ENCODE measurements at places on chromosomes 1 and 21. TPM values are rescaled to one million over a fixed set of nuclear protein-coding genes. Genes with fewer than 3 reads are reported as not detected.
A peak's percentile ranks its signal among the peaks of the same experiment; 100 is the strongest.

GRCh38 chr1:32998064-32998463, 33.5 kb upstream of the RNF19B start:
- peak overlapping the region; percentile 69 for H3K27ac ChIP-seq
- H3K27me3 ChIP-seq = no peaks in the 10 kb centered on the region
- peaks cover 48% of the 10 kb centered on the region for H3K4me1 ChIP-seq
- DNase-seq = no peak

DNA sequence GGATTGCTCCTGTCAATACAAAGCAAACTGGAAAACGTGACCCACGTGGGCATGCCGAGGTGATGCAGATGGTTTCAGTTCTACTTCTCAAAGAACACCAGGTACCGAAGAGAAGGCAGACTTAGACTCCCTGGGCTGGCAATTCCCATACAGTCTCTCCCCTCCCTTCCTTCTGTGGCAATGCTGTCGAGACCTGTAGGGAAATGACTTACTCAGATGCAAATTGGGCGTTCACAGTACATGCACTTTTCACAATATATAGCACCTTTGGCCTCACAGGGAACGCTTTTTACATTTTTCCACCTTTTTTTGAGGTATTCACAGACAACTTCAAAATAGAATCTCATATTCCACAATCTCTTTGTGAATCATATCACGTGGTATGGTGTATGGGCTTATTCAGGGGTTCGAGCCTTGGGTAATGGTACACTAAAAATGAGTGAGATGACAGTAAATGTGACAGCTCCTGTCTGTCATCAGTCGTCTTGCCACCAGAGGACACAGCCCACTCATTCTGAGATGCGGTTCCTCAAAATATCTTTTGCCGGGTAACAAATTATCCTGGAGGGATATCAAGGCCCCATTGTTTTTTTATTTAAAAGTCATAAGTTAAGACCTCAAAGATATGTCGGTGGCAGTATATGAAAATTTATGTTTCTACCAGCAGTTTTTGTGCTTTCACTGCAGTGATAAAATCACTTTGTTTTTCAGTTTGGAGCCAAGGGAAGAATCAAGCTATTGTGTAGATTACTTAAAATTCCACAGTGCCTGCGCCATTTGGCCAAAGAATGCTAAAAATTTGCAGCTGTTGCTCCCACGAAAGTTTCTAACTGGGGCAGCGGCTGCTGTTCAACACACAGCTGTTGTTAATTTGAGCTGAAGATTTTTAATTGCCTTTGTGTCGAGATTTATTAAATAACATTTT, 168.4 kb downstream of the ZZZ3 start:
- no peak overlapping the region for H3K4me3 ChIP-seq
- H3K27ac ChIP-seq = no peak overlapping the region
- no peak for DNase-seq
- no peaks in the 10 kb centered on the region for H3K4me1 ChIP-seq
- no peaks in the 10 kb centered on the region for H3K27me3 ChIP-seq

GRCh38 chr21:30769724-30770431, 14.7 kb upstream of the KRTAP21-1 start:
- no peak overlapping the region for H3K4me3 ChIP-seq
- H3K4me1 ChIP-seq = no peaks in the 10 kb centered on the region
- no peaks in the 10 kb centered on the region for H3K36me3 ChIP-seq
- no peak for DNase-seq
- H3K27ac ChIP-seq = no peak overlapping the region

DNA sequence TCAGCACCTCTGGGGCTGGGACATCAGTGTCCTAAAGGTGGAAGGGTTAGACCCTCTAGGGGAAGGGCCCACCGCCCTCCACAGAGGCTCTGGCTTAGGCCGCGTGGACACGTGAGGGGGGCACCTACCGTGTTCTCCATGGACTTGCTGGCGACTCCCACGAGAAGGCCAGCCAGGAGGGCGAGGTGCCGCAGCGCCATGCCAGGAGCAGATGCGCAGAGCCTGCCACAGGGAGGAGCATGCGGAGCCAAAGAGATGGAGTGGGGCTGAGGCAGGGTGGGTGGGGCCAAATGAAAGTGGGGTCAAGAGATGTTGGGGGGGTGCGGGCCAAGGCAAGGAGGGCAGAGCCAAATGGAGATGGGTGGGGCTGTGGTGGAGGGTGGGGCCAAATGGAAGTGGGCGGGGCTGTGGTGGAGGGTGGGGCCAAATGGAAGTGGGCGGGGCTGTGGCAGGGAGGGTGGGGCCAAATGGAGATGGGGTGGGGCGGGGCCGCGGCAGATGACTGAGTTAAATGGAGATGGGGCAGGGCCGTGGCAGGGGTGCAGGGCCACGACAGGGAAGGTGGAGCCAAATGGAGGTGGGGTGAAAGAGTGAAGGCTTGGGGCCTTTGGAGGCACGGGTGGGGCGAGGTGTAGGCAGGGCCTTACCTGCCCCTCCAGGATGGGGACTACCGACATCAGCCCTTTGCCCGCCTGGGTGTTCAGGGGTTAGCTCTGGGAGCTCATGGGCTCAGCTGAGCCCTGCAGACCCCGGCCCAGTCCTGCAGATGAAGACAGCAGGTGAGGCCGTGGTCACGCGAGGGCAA, 17.4 kb upstream of the RNF223 start:
- H3K4me3 ChIP-seq = no peak overlapping the region
- no peaks in the 10 kb centered on the region for H3K36me3 ChIP-seq
- DNase-seq = peak; percentile 35

DNA sequence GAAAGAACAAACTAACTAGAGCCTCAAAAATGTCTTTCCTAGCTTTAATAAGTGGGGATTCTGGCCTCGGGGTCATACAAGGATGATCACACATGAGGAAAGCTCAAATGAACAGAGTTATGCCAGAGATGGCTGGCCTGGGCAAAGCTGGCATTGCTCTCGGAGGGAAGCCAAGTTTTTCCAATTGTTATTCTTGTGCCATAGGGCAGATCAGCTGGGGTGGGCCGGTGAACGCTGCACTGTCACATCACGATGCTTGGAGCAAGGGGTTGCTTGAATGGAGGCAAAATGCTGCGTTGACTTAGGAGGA, 75.9 kb upstream of the LYST start:
- peaks cover 26% of the 10 kb centered on the region for H3K4me1 ChIP-seq
- H3K27me3 ChIP-seq = no peaks in the 10 kb centered on the region
- no peak overlapping the region for H3K27ac ChIP-seq
- H3K36me3 ChIP-seq = no peaks in the 10 kb centered on the region
- no peak overlapping the region for H3K4me3 ChIP-seq

DNA sequence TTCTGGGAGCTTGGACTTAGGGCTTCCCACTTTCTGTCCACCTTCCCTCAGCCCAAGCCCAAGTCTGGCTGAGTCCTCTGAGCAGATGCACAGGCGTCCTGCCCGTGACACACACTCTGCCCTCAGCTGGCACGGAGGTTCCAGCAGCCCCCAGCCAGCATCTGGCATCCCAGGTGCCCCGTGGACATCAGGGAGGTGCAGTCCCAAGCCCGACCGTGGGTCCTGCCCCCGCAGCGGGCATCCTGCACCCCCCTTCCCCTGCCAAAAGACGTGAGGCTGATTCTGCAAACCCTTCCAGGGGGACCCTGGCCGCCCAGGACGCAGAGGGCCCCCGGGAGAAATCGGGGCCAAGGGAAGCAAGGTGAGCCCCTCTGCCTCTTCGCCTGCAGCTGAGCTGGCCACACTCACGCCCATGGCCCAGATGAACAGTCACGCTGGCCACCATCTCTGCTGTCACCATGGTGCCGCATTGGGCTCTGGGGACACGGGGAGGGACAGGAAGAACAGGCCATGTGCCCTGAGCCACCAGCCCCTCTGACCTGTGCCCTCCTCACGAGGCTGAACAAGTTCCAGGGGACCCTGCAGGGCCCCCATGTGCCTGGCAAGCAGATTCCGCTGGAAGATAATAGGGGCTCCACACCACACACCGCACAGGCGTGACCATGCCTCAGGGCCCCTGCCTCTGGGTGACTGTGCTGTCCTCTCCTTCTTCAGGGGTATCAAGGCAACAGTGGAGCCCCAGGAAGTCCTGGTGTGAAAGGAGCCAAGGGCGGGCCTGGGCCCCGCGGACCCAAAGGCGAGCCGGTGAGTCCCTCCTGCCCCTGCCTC, 20.6 kb downstream of the COL6A2 start:
- no peak overlapping the region for H3K27ac ChIP-seq
- H3K4me3 ChIP-seq = no peak overlapping the region
- H3K4me1 ChIP-seq = no peaks in the 10 kb centered on the region
- no peak for DNase-seq
- no peaks in the 10 kb centered on the region for H3K36me3 ChIP-seq
- H3K27me3 ChIP-seq = no peaks in the 10 kb centered on the region

DNA sequence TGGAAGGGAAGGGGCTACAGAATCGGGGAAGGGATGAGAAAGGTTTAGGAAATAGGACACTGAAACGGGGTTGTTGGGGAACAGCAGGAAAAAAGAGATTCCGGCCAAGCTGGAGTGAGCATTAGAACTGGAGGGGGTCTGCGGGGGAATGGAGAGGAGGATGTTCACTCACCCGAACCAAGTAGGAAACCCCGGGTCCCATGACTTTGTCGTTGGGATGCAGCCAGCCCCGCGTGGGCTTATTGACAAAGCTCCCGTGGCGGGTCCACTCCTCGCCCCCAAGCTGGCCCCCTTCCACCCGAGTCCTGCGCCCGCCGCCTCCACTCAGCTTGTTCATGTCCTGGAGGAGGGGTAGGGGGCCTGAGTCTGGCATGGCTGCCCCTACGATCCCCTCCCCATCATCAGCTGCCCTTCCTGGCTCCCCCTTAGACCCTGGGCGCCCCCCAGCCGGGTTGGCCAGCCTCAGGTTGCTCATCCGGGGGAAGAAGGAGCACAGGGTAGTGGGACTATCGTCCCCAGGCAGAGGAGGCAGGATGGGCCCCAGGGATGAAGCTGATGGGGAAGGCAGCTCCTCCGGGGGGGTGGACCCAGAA, 591 bp downstream of the SHC1 start:
- DNase-seq = no peak
- peaks cover 6% of the 10 kb centered on the region for H3K36me3 ChIP-seq
- H3K4me3 ChIP-seq = no peak overlapping the region
- no peaks in the 10 kb centered on the region for H3K27me3 ChIP-seq
- peak overlapping the region; percentile 28 for H3K27ac ChIP-seq
- H3K4me1 ChIP-seq = peaks cover 31% of the 10 kb centered on the region

DNA sequence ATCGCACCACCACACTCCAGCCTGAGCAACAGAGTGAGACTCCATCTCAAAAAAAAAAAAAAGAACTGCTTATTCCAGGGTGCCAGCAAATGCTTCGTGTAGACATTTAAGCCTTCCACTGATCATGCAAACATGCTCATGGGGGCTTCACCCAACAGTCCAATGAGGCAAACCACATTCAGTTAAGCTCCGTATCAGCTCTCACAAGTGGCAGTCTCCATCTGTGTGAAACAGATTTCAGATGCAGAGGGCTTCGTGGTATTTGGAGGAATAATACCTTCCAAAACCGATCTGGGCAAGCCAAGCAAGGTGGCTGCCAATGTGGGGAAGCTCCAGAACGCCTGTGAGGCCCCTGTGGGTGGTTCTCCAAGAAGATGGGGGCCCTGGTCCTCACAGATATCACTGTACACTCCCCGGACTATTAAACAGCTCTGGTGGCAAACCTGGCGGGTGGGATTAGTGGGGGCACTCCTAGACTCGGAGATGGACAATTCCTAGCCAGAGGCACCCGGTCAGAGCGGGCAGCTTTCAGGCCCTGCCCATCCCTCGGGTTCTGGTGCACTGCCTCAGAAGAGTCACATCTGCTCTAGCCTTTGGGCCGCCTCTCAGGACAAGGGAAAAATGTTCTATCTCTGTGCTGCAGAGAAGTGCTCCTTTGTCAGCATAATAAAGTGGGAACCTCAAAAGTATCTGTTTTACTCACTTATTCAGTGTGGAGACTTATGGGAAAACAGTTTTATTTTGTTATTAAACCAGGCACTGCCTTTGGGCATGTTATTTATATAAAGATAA, 10.2 kb downstream of the CREG1 start:
- H3K27ac ChIP-seq = no peak overlapping the region
- DNase-seq = no peak
- H3K36me3 ChIP-seq = peaks cover 17% of the 10 kb centered on the region
- no peak overlapping the region for H3K4me3 ChIP-seq
- peaks cover 50% of the 10 kb centered on the region for H3K4me1 ChIP-seq
- no peaks in the 10 kb centered on the region for H3K27me3 ChIP-seq

LDLRAD1 gene
- total RNA-seq = not detected

DRAM2 gene
- 30.1 TPM for total RNA-seq

UBIAD1 gene
- 22.4 TPM for total RNA-seq

PIK3C2B gene
- total RNA-seq = 43.4 TPM

TCEA3 gene
- 4.4 TPM for total RNA-seq

SUSD4 gene
- total RNA-seq = 0.83 TPM

INKA2 gene
- total RNA-seq = 1.4 TPM

PGBD2 gene
- 4.3 TPM for total RNA-seq
